T-helper 17 cell (primary cell): ENCODE measurements at places on chromosomes 7 and 10.

DNA sequence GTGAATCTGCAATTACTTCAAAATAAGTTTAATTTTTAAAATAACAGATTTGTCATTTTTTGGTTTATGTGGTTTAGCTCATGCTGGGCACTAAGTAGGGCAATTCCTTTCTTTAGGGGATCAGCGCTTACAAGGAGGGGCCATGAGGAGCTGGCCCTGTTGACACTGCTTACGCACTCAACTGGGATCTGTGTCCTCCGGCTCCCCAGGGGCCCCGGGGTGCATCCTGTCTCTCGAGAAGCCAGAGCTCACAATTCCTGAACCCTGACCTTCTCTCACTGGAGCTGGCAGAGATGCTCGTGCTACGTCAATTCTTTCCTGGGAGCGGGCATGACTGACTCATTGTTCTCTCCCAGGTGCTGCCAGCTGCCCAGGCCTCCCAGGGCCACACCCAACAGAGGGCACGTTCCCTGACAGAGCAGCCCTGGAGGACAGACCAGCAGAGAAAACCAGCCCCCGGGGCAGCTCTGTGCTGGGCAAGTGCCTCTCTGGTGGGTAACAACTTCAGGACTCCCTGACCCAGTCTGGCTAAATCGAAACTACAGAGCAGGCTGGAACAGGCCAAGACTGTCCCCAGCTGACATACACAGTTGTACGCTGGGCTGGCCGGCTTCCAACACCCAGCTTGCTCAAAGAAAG, 36.8 kb downstream of the CTBP2 start:
- no peak for DNase-seq

DNA sequence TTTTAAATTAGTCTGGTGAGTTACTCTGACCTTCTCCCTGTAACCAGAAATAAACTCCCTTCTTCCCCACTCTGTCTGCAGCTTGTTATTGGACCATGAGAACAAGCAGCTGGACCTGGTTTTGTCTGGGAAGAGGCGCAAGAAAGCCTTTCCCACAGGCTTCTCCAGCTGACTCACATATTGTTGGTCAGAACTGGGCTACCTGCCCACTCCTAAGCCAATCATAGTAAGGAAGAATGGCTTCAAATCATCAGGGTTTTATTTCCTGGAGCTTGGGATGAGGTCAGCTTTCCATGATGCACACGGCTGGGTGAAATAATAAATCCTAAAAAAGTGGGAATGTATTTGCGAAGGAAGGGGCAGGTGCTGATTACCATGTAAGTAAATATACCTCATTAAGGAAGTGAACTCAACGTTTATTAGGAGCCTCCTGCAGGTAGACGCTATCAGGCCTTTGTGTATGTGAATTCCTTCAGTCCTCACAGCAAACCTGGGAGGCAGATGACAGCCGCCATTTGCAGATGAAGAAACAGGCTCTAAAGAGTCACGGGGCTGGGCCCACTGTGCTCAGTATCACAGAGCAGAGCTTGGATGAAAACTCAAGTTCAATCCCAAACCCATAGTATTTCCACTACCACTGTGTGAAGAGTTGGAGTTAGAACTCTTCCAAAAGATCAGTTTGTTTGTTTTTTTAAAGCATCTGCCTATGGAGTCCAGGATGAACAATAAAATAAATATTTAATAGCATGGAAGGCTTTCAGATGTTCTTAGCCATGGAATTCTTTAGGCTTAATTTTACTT, 32.8 kb downstream of the IL15RA start:
- no peak for DNase-seq

DNA sequence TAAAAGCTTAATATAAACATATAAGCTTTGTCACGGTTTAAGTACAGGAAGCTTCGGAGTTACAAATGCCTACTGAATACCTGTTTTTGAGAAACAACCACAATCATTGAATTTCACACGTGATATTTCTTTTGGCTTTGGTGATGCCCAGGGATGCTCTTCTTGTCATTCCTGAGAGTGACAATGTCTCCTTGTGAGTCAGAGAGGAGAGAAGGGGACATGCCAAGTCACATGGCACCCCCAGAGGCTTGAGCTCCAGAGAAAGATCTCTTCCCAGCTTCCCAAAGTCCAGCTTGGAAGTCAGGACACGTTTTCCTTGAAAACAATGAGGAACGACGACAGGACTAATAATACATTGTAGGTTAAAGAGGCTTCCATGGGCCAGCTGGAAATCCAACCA, 242.4 kb downstream of the ARHGAP21 start:
- no peak for DNase-seq

- no peak for DNase-seq
These were observed 65.9 kb downstream of the AMPH start for GRCh38 chr7:38565289-38565688.

GRCh38 chr7:111210043-111210442, 119.1 kb downstream of the LRRN3 start:
- DNase-seq = no peak

DNA sequence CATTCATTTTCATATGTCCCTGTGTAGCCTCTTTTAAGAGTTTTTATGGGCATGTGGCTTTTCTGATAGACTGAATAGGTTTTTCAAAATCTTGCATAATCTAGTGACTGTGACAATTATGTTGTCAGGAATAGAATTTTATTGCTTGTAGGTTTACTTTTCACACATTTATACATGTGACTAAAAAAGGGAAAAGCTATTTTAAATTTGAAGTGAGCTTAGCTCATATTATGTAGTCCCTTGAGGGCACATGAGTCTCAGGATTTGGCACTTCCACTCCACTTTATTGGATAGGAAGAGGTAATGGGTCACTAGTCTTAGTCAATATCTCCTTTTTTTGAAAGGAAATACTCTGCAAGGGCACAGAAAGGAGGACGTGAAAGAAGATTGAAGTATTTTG, 247.3 kb downstream of the SUGCT start:
- no peak for DNase-seq

DNA sequence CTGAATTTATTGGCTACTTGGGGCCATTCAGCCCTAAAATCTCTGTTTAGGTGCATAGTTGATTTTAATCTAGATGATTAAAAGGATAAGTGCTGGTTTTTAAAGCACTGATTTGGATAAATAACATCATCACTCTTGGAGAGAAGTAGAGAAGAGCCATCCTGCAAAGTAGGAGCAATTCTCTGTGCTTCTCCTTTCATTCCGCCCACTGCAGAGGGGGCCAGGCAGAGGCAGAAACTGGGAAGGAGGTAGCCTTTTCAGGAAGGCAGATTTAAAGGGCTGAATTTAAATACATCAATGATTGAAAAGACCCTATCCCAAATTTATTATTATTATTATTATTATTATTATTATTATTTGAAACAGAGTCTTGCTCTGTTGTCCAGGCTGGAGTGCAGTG, 14.1 kb downstream of the MAP3K8 start:
- DNase-seq = no peak

DNA sequence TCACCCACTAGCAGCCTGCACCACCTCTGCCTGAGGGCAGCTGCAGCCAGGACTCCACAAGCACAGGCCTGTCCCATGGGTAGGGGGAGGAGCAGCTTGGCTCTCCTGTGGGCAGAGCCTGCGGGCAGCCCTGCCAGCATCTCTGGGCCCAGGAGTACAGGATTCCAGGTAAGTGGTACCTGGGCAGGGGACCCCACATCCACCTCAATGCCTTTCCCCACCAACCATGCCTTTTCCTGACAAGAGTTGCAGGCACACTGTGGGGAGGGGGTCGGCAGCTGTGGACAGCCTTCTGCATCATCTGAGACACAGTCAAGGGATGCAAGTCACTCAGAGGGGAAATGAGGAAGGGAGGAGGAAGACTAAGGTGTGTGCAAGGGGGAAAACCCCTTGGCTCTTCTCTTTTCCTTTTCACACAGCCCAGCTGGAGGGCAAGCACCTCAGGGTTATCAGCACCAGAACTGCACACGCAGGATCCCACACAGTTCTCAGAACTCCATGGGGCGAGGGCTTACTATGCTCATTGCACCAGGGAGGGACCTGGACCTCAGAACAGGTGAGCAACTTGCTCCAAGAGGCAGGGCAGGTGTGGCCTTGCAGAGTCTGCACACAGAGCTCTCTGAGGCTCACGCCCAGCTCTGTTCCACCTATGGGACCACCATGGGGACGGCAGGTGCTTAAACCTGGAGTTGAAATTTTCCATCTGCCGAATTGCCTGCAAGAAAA, 16.5 kb upstream of the ANTXRL start:
- DNase-seq = no peak

DNA sequence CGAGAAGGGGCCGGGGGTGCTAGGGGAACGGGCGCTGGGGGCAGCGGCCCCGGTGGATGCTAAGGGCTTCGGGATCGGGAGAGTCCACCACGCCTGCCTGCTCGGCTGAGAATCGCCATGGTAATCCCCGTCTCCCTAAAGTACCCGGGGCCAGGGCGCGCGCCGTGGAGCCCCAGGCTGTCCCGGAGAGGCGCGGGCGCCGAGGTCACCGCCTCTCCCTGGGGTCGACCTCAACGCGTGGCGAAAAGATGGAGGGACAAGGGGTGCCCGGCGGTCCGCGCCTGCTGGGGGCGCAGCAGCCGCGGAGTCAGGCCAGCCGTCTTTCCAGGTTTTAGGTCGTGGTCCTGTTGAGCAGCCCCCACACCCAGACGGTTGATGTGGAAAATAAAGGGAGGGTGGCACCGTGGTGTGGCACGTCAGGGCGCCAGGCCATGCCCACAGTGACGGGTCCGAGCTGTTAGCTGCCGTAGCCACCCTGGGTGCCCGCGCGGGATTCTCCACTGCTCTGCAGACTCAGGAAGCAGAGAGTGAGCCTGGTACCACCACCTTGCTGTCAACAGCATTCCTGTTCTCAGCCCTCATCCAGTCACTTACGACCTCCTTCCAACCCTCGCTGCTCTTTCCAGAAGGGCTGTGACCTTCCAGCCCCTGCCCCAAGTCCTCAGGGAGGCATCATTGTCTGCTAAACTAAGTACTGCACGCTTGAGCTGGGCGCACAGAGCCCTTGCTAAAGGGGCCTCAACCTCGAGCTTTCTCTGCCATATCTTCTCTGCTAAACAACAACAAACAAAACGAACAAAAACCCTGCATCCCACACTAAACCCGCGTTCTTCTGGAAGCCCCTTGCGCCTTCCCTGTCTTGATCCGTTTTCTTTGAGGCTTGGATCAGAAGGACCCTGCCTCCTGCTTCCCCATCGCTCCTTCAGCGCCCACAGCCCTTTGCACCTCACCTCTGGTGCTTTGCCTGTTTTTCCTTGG, 666 bp downstream of the SMKR1 start:
- no peak for DNase-seq

- DNase-seq = no peak
These were observed 42.7 kb upstream of the LAMB1 start for GRCh38 chr7:108045669-108046068.

DNA sequence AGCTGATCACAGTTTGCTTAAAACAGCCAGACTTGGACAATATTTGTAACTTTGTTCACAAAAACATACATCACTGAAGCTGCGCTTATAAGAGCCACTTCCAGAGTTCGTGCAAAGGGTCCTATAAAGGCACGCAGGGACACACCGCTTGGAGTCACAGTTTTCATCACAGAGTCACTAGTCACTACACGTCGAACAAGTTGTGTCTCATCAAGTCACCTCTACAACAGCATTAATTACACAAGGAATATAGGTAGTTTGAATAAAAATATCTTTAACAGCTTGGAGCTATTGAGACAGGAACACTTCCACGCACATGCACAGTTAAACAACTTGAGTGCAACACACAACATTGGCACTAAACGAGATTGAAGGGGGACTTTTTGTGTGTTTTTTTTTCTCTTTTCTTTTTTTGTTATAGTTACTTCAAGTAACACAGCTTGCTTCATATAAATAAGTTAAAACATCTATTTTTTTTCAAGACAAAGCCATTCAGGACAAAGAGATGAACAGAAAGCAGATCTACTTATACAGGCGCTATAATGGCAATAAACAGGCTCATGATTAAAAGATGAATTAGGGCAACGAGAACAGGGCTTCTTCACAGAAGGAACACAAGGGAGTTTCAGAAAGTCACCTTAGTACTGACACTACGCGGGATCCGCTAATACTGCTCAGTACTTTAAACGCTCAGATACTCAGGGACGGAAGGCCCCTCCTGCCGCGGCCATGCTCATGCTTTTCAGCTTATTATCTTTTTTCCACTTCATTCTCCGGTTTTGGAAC, 2.2 kb downstream of the HOXA5 start:
- no peak for DNase-seq

- DNase-seq = no peak
These were observed 25.9 kb upstream of the YAE1 start for GRCh38 chr7:39540320-39540719.

- DNase-seq = no peak
These were observed 78.3 kb downstream of the GRK5 start for GRCh38 chr10:119285495-119286267.

- DNase-seq = no peak
These were observed 959 bp upstream of the ATRNL1 start for GRCh38 chr10:115092258-115092554.

GRCh38 chr10:43903451-43903850, 254.8 kb upstream of the ZNF32 start:
- DNase-seq = no peak

- no peak for DNase-seq
These were observed 72.6 kb downstream of the SHH start for GRCh38 chr7:155739538-155740143.

DNA sequence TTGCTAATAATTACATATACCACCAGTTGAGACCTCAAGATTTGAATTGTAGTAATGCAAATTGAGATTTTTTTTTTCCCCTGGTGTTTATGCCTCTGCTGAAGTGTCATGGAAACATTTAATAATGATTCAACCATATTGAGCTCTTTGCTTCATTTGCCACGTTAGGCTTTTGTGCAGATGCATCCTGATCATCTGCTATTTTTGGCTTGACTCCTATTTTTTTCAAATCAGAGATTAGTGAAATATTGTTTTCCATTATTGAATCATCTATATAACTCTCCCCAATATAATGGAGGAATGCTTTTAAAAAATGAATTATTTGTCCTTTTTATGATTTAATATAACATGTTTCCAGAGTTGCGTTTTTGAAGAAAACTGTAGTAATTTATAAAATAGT, 115.1 kb downstream of the SRI start:
- DNase-seq = no peak

- DNase-seq = no peak
These were observed 8.0 kb upstream of the EPHA1 start for GRCh38 chr7:143416565-143417149.

DNA sequence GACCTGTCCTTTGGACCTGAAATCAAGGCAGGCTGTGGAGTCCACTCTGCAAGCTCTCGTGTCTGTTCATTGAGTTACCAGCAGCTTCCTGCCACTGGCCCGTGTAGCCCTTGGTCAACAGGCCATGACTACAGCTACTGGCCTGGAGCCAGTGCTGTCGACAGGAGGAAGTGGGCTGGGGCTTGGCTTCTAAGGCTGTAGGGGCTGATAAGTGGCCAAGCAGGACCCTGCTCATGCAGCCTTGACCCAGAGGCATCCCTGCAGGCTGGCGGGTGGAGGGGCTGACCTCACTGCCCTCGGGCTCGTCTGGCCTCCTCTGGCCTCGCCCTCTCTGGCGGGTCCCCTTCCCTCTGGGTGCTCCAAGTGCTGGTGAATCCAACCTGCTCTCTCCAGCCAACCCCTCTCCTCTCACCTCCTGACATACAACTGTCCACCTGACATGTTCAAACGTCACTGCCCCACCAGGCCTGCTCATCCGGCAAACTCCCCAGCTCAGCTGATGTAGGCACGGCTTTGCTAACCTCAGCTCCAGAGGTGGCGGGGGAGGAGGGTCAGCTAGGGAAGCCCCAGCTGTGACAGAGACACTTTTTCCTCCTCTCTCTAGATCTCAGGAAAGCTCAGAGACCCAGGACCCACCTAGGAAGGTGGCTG, 188.6 kb upstream of the LYZL2 start:
- no peak for DNase-seq

- DNase-seq = no peak
These were observed 96.7 kb downstream of the TWIST1 start for GRCh38 chr7:19020711-19021110.
